ENCODE measurements at places on chromosomes 2 and 18.

DNA sequence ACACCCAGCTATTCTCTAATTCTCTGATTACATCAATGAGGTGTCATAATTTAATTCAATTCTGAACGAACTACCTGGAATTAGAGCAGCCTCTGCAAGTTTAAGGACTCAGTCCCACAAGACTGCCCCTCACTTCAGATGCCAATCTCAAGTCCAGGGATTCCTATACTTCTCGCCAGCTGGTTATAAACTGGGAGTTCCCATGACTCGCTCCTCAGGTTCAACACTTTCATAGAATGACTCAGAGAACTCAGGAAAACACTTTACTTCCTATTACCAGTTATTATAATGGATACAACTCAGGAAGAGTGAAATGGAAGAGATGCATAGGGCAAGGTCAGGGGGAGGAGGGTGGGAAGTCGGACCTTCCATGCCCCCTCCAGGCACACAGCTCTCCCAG lies 112.3 kb upstream of the ATP5MC3 start:
- DNase-seq = no peak

GRCh38 chr18:55083461-55083860 lies 124.2 kb upstream of the CCDC68 start:
- no peak for DNase-seq

DNA sequence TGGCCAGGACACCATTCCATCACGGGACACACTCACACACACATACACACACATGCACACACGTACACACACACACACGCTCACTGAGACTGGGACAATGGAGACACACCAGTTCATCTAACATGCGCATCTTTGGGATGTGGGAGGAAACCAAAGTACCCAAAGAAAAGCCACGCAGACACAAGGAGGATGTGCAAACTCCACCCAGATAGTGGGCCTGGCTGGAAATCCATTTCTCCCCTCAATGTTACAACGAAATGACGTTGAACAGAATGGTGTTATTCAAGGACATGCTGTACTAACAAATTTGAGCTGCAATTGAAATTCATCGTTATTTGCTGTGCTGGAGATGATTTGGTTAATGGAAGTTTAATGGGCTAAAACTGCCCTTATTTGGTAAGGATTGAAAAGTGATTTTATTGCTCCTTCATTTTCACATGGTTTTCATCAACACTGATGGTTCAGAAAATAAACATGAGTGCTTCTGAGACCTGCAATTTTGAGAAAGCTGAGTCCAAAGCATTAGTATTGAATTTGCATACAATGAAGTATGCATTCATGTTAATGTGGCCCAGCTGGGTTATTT lies 110.0 kb downstream of the KCNE4 start:
- DNase-seq = no peak

DNA sequence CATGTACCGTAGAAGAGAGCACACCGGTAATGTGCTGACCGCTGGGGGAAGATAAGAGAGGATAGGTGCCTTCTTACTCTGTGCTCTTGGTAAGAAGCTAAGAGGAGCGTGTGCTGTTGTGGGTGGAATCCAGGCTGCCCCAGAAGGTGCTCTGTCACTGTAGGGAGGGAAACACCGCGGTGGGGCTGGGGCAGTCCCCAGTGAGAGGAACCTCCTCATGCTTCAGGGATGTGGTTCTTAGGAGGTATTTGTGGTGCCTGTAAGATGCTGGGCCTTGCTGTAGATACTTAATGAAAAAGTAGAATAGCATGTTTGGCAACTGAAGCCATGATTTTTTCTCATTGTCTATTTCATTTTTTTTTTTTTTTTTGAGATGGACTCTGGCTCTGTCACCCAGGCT lies 1.1 kb downstream of the COLEC11 start:
- DNase-seq = no peak

GRCh38 chr2:20106746-20107145 lies 55.3 kb upstream of the LAPTM4A start:
- DNase-seq = no peak
